Activated T-helper 1 cell treated with anti-CD3 and anti-CD28 coated beads, Interleukin-12 subunit alpha, Interleukin-12 subunit beta, Interleukin-2, Interleukin-4 antibody, amounts not matched to agents 30 ng/mL and 10 ng/mL and 1 ng/mL, durations not matched to agents 14 hours and 24 hours and 36 hours (primary cell): ENCODE measurements at places on chromosomes 12 and 14. TPM values are rescaled to one million over a fixed set of nuclear protein-coding genes. Genes with fewer than 3 reads are reported as not detected.

DNA sequence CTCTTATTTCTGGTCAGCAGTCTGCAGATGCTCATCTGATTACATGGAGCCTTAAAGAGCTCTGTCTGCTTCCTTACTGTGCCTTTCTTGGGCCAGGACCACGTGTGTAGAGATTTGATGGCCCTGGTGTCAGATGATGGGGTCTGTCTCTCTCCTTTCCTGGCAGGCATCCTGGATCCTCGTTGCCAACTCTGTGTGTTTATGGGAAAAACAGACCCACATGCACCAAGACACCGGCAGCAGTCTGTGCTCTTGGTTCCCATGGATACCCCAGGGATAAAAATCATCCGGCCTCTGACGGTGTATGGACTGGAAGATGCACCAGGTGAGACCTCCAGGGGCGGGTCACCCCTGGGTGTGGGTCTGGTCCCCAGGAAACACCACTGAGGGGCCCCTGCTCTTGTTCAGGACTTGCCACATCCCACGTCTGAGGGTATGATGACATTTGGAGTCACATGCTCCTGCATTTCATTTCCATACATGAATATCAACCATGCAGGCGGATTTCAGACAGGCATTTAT lies 18.5 kb upstream of the ALDH2 start:
- H3K36me3 ChIP-seq: peaks cover 4% of the 10 kb centered on the region
- H3K4me3 ChIP-seq: no peak overlapping the region

ZCCHC8 gene
- total RNA-seq: 42.5 and 48.4 TPM in 2 replicates

DNA sequence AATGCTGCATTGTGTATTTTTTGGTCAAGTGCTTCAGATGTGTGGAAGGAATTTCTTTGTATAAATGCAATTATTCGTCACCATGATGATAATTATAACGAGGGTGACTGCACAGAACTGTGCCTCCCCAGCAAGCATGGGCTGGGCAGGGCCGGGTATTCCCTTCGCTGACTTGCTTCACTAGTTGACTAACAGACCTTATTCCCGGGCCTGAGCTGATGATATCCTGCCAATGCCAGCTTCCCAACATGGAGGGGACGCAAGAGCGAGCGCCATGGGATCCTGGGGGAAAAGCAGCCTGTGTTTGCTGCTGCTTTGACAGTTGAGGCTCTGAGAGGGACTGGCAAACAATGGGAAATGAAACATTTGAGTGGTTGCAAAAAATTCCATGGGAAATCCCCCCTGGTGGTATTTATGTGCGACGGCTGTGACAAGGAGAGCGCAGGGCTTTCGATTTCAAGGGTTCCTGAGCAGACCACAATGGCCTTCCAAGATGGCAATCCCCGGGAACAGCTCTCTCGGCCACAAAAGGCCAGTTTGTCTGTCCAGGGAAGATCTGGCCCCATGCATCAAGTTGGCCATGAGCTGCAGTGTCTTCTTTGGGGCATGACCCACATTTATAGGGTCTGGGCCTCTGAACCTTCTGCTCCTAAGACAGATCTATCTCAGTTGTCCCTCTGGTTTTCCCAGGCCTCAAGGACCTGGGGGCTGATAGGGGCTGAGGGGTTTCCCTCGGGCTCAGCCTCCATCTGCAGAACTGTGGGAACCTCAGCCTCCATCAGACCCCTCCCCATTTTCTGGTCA lies 21.9 kb upstream of the MAP1LC3B2 start:
- H3K36me3 ChIP-seq: peaks cover 3% of the 10 kb centered on the region
- H3K27me3 ChIP-seq: peaks cover 9% of the 10 kb centered on the region
- peak overlapping the region; percentile 4 for H3K4me3 ChIP-seq
- no peak for DNase-seq
- peak overlapping the region; percentile 58 for H3K27ac ChIP-seq

- H3K4me3 ChIP-seq: no peak overlapping the region
- no peak overlapping the region for H3K27ac ChIP-seq
- H3K36me3 ChIP-seq: peaks cover 33% of the 10 kb centered on the region
- no peak for DNase-seq
These were observed 25.0 kb downstream of the SNX6 start for GRCh38 chr14:34604995-34605394.

GRCh38 chr12:48958049-48958388 lies 732 bp upstream of the ARF3 start:
- DNase-seq: no peak
- H3K27ac ChIP-seq: no peak overlapping the region
- peaks cover 37% of the 10 kb centered on the region for H3K27me3 ChIP-seq
- H3K4me1 ChIP-seq: peaks cover 46% of the 10 kb centered on the region
- H3K36me3 ChIP-seq: peaks cover 18% of the 10 kb centered on the region
- H3K4me3 ChIP-seq: peak overlapping the region; percentile 94

DNA sequence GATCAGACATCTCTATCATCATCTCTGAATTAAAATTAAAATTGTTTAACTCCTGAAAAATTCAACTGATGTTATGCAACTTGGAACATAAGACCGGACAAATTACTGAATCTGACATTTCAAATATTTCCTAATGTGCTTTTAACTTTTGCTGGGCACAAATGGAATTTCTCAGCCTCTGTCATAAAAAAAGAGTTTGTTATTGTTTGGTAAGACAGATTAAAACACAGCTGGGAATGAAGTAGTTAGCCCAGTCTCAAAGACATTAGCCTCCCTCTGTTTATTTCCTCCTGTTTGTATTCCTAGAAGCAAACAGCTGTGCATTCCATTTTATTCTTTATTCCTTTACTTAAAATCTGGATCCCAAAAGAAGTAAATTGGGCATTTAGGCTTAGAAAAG lies 29.4 kb downstream of the PLEKHA5 start:
- no peak overlapping the region for H3K4me3 ChIP-seq
- peaks cover 6% of the 10 kb centered on the region for H3K27me3 ChIP-seq
- no peak for DNase-seq
- H3K4me1 ChIP-seq: no peaks in the 10 kb centered on the region
- no peak overlapping the region for H3K27ac ChIP-seq
- no peaks in the 10 kb centered on the region for H3K36me3 ChIP-seq

DNA sequence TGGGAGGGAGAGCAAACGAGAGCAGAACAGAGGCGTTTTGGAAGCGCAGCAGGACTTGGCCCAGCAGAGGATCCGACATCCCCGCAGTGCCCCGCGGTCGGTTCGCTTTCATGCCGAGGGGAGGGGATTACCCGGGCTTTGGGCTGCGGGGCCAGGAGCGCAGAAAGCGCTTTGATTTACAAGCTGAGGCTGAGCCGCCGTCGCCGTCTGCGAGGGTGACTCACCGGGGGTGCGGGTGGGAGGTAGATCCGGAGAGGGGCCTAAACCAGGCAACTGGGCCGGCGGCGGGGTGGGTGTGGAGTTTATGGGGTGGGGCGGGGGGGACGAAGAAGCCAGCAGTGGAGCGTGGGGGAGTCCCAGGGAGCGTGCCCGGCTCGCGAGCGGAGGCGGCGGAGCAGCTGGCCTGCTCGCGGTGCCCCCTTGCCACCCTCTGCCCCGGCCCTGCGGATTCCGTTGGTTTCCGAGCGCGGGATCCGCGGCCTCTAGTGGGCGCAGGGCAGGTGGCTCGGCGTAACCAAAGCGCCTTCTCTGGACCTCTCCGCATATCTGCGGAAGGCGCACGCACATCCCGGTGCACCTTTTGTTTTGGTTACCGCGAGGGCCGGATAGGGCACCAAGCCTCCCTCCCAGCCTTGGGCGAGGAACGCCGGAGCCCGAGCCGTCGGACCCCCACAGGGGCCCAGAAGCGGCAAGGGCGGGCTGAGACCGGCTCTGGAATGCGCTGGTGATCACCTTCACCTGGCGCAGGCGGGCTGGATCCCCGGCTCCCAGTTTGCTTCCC lies 2.6 kb downstream of the SIX4 start:
- H3K36me3 ChIP-seq: no peaks in the 10 kb centered on the region
- peak; percentile 9 for DNase-seq
- H3K4me1 ChIP-seq: peaks cover 25% of the 10 kb centered on the region
- no peak overlapping the region for H3K27ac ChIP-seq
- peaks cover 61% of the 10 kb centered on the region for H3K27me3 ChIP-seq

ITGA7 gene
- total RNA-seq: 0.88 and 1.1 TPM in 2 replicates

- no peaks in the 10 kb centered on the region for H3K4me1 ChIP-seq
- no peaks in the 10 kb centered on the region for H3K36me3 ChIP-seq
- H3K27me3 ChIP-seq: no peaks in the 10 kb centered on the region
- H3K27ac ChIP-seq: no peak overlapping the region
- no peak overlapping the region for H3K4me3 ChIP-seq
- no peak for DNase-seq
These were observed 78.5 kb downstream of the ARMH4 start for GRCh38 chr14:58073516-58073915.

OTX2 gene
- not detected in 2 replicates for total RNA-seq

- H3K27me3 ChIP-seq: peaks cover 16% of the 10 kb centered on the region
- H3K4me1 ChIP-seq: peaks cover 7% of the 10 kb centered on the region
- H3K4me3 ChIP-seq: no peak overlapping the region
These were observed 47.2 kb downstream of the ATL1 start for GRCh38 chr14:50607181-50607580.

DNA sequence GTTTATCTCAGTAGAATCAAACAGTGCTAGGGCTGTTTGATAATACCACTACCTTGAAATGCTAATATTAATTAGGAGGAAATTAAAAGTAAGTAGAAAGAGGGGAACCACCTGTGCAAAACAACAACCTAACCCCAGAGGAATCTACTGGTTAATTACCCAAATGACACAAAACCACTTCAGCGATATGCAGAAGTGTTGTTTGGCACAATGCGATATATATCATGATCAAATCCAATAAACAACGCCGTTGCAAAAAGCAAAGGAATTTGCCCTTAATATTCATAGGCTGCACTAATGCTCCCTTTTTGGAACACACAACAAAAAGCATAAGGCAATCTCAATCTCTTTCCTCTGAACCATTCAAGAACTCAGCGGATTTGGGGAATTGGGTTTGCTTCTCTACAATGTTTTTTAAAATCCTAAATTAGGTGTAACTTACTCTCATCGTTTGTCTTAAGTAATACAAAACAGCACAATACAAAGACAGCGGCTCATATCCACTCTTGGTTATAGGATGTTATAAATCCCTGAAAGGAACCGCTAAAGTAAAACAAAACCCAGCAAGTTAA lies 1.5 kb downstream of the MAP4K5 start:
- H3K27me3 ChIP-seq: peaks cover 20% of the 10 kb centered on the region
- no peak overlapping the region for H3K27ac ChIP-seq
- H3K36me3 ChIP-seq: peaks cover 10% of the 10 kb centered on the region
- peaks cover 42% of the 10 kb centered on the region for H3K4me1 ChIP-seq

- peak overlapping the region; percentile 82 for H3K4me3 ChIP-seq
- H3K27ac ChIP-seq: peak overlapping the region; percentile 77
- peaks cover 59% of the 10 kb centered on the region for H3K4me1 ChIP-seq
- no peak for DNase-seq
- H3K27me3 ChIP-seq: peaks cover 5% of the 10 kb centered on the region
These were observed 5.9 kb downstream of the MORN3 start for GRCh38 chr12:121663610-121663929.

- no peak overlapping the region for H3K27ac ChIP-seq
- H3K36me3 ChIP-seq: no peaks in the 10 kb centered on the region
- DNase-seq: no peak
- no peaks in the 10 kb centered on the region for H3K27me3 ChIP-seq
- no peaks in the 10 kb centered on the region for H3K4me1 ChIP-seq
These were observed 602.7 kb upstream of the FLRT2 start for GRCh38 chr14:84927096-84927827.

RFX4 gene
- not detected in 2 replicates for total RNA-seq

KRT74 gene
- total RNA-seq: not detected in 2 replicates

- H3K4me3 ChIP-seq: no peak overlapping the region
- H3K36me3 ChIP-seq: no peaks in the 10 kb centered on the region
- H3K4me1 ChIP-seq: no peaks in the 10 kb centered on the region
- DNase-seq: no peak
These were observed 1466.1 kb upstream of the SEL1L start for GRCh38 chr14:82999802-83000201.

- H3K36me3 ChIP-seq: no peaks in the 10 kb centered on the region
- DNase-seq: peak; percentile 49
- no peak overlapping the region for H3K27ac ChIP-seq
- no peak overlapping the region for H3K4me3 ChIP-seq
- peaks cover 24% of the 10 kb centered on the region for H3K4me1 ChIP-seq
- peaks cover 24% of the 10 kb centered on the region for H3K27me3 ChIP-seq
These were observed 28.6 kb downstream of the TMEM30B start for GRCh38 chr14:61252369-61253063.

OXA1L gene
- total RNA-seq: 125 and 127 TPM in 2 replicates

DNA sequence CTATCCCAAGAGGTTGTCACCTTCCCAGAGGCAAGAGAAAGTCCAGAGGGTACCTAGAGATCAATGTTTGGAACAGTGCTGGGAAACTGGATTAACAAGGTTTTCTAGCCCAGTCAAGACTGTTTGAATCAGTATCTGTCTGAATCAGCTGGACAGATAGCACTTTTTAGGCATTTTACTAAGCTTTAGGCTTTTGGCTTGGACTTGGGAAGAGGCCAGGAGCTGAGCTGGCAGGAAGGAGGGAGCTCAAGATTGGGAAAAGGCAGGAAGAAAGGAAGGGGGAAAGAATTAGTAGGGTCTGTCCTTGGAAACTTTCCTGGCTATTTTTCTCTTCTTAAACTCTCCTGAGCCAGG lies 8.3 kb downstream of the IKZF4 start:
- H3K4me1 ChIP-seq: peaks cover 45% of the 10 kb centered on the region
- no peak overlapping the region for H3K4me3 ChIP-seq
- peaks cover 53% of the 10 kb centered on the region for H3K36me3 ChIP-seq
- DNase-seq: no peak

GPN3 gene
- 50.3 and 55.5 TPM in 2 replicates for total RNA-seq

DNA sequence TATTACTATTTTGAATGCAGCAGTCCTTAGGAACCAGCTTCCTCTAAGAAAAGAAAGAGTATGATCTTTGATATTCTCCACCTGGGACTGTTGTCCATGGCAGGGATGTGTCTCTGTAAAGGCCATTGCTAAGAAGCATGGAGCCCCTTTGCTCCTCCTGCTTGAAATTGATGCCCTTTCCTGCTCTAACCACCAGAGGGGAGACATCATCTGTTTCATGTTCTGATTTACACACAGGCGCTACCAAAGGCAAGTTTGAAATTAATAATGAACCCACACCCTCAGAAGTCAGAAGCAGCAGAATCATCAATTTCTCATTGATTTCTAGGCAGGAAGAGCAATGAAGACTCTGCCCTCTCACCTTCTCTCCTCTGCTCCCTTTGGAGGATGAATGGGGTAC lies 253.8 kb downstream of the RMST start:
- H3K27me3 ChIP-seq: no peaks in the 10 kb centered on the region
- DNase-seq: no peak
- no peak overlapping the region for H3K4me3 ChIP-seq
- no peak overlapping the region for H3K27ac ChIP-seq

BICD1 gene
- total RNA-seq: 20.9 and 22.2 TPM in 2 replicates

GRCh38 chr12:44245932-44246331 lies 410.1 kb downstream of the TMEM117 start:
- H3K27ac ChIP-seq: no peak overlapping the region
- H3K27me3 ChIP-seq: no peaks in the 10 kb centered on the region
- H3K4me1 ChIP-seq: no peaks in the 10 kb centered on the region
- no peaks in the 10 kb centered on the region for H3K36me3 ChIP-seq

DNA sequence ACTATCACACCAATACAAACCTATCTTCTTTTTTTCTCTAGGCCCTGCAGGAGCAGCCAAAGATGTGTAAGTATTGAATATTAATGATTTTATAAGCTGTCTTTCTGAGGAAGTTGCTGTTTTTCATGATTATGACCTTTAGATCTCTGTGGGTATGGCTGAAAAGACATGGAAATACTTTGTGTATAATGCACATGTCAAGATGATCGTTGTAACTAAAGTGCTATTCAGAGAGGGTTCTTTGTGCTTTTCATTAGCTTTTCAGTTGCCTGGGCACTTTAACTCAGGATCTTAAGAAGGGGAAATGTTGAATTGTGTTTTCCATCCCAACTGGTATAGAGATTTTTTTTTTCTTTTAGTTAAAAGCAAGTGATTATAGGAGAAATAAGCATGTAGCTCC lies 18.1 kb downstream of the C12orf75 start:
- DNase-seq: no peak
- no peaks in the 10 kb centered on the region for H3K27me3 ChIP-seq
- H3K4me1 ChIP-seq: peaks cover 34% of the 10 kb centered on the region
- peaks cover 38% of the 10 kb centered on the region for H3K36me3 ChIP-seq
- H3K27ac ChIP-seq: no peak overlapping the region
- no peak overlapping the region for H3K4me3 ChIP-seq

GZMH gene
- 35.7 and 35.9 TPM in 2 replicates for total RNA-seq
